Kidney capillary endothelial cell (primary cell): ENCODE measurements at places on chromosomes 1 and 21.

- no peak for DNase-seq
These were observed 19.6 kb upstream of the RAP1A start for GRCh38 chr1:111599781-111600693.

- no peak for DNase-seq
These were observed 749 bp downstream of the EXOSC10 start for GRCh38 chr1:11098931-11099309.

DNA sequence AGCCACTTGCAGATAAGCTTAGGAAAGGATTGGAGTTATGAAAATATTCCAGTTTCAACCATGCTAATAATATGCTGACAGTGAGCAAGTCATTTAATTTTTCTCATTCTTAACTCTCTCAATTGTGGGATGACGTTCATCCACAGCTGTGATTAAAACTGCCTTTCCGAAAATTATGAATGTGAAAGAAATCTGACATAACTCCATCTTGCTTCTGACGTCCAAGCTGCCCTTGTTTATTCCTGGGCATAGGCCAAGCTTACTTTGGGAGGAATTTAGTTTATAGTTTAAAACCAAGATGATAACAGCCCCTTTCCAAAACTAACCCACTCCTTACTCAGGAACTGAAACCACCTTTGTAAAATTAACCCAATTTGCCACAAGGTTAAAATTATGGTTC is 11.0 kb upstream of the RGS18 start:
- DNase-seq: no peak

DNA sequence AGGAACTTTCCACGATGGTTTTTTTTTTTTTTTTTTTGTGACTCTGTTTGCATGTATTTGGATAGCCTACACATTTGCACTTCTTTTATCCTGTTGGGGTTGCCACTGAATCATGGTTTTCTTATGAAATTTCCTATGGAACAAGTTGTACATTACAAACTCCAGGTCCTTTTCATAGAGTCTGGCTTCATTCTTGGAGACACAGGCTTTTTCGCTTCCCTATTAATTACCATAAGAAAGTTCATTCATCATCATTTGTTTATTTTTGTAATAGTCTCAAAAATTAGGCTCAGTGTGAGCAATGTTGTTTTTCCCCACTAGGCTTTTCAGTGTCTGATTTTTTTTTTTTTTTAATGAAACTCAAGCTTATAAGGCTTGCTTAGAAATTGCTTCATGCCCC is 179.4 kb downstream of the FMN2 start:
- DNase-seq: no peak

- peak; percentile 97 for DNase-seq
These were observed 112.9 kb downstream of the ZBTB18 start for GRCh38 chr1:244163861-244164510.

- peak; percentile 38 for DNase-seq
These were observed 5.2 kb downstream of the SOX13 start for GRCh38 chr1:204077979-204078696.

GRCh38 chr1:88247666-88248065 is 436.4 kb upstream of the PKN2 start:
- no peak for DNase-seq

DNA sequence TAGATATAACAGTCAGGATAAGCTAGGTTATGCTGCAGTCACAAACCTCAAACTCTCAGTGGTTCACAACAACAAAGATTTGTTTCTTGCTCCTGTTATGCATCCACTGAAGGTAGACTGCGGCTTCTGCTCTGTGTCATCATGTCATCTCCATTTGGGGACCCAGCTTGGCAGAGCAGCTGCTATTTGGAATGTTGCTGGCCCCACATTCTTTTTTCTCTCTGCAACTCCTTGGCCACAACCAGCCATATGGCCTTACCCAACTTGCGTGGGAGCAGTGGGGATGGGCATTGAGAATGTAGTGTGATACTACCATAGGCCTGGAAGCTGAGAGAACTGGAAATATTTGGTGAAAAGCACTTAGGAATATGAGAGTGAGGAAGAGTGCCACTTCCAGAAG is 26.4 kb downstream of the AGO4 start:
- DNase-seq: no peak

DNA sequence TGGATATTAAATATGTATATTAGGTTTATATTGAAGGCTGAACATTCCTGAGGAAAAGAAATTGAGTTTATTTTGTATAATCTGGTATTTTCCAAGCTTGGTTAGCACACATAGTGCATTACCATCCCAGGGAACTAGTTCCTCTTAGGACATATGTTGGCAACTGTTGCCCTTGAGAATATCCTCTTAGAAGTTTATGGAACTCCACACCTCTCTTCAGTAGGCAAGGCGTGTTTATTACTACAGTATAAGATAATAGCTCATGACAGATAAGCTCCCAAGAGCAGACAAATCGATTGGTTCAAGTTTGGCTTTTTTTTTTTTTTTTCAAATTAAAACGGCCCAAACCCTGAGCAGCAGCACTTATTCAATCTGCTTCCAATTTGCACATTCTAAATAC is 59.8 kb upstream of the SIPA1L2 start:
- no peak for DNase-seq

- no peak for DNase-seq
These were observed 1.1 kb downstream of the TTC3 start for GRCh38 chr21:37074197-37074510.

DNA sequence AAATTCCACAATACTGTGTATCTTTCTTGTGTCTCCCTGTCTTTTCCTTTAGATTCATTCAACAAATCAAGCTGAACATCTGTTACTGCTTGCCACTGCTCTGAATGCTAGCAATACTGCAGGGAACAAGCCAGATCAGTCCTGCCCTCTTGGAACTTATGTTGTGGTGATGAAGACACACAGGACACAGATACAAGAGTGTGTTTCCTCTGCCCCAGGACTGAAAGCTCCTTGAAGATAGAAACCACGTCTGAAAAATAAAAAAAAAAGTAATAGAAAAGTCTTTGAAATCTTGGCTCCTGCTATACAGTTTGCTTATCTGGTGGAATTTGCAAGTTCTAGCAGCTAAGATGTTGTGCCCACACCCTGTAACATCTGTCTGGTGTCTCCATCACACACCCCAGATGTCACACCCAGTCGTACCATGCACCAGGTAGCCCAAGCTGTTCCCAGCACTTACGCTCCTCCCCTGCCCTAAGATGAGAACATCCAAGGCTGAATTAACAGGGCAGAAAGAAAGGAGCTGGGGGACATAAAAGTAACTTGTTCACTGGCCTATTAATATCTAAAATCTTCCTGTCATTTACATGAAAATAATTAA is 80.2 kb upstream of the GALNT2 start:
- DNase-seq: no peak

- DNase-seq: no peak
These were observed 45.0 kb upstream of the EPS8L3 start for GRCh38 chr1:109808703-109809102.

DNA sequence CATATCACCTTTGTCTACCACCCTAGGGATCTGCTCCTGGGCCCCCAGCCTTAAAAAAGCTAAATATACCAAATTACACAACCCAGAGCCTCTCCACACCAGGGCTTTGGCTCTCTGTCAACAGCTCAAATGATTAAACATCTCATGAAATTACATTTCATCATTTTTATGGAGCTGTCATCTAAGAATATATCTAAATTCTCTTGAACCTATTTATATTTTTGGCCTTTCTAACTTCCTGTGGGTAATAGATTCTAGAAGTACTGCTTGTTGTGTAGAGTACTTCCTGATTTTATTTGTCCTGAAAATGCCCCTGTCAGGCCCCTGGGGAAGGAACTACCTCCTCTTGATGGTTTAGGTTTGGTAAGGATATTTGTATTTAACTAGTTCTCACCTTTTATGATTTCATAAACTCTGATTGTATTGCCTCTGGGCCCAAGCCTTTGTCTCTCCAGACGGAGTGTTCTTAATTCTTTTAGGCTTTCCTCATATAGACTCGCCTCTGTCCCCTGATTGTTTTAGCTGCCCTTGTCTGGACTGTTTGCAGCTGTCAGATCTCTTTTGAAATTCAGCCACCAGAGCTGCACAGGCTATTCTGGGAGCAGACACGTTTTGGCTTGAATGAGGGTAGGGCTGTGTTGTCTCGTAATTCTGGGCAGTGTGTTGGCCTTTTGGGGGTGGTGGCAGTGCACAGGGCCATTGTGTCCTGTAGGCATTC is 16.6 kb downstream of the MYOG start:
- DNase-seq: no peak

DNA sequence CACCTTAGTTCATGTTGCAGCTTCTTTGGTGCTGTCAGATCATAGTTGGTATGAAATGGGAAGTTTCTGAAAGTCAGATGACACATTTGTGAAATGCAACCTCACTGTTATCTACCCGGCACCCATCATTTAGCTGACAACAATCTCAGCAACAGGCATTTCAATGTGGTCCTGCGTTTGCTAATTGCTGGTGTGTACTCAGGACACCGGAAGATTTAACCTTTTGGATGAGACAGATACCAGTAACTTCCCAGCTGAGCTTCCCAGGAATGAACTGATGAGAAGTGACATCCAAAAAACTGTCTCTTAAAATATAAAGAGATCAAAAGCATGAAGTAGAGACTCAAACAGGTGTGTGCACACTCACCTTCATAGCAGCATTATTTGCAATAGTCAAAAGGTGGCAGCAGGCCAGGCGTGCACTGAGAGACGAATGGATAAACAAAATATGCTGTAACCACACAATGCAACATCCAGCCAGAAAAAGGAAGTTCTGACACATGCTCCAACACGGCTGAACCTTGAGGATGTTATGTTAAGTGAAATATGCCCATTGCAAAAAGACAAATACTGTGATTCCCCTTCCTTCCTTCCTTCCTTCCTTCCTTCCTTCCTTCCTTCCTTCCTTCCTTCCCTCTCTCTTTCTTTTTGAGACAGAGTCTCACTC is 7.9 kb upstream of the CLDN14 start:
- peak; percentile 30 for DNase-seq

DNA sequence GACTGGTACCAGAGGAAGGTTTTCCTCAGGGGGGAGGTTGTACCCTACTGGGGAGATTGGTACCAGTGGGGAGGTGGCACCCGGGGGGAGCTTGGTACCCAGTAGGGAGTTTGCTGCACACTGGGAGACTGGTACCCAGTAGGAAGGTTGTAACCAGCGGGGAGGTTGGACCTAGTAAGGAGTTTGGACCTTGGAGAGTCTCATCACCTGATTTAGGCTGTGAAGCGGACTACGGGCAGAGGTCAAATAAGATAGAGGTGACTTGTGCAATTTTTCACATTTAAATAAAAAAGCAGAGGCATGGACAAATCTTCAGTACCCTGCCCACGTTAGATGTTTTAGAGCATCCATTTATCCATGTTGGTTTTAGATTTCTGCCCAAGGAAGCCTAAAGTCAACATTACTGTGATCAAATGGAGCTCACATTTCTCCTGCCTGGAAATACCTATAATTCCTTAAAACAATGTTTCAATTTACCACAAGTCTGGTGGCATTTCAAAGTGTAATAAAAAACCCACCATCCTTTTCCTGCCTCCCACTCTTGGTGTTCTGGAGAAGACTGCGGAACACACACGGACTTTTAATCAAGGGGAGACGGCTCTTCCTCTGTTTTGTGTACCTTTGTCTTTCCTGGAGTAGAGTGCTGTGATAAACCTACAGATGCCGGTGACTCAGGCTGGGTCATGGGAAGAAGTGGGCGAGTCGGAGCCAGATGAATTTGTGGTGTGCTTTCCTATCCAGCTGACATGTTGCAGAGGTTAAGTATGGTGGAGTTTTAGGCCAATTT is 36.2 kb upstream of the MRPS6 start:
- peak; percentile 10 for DNase-seq

DNA sequence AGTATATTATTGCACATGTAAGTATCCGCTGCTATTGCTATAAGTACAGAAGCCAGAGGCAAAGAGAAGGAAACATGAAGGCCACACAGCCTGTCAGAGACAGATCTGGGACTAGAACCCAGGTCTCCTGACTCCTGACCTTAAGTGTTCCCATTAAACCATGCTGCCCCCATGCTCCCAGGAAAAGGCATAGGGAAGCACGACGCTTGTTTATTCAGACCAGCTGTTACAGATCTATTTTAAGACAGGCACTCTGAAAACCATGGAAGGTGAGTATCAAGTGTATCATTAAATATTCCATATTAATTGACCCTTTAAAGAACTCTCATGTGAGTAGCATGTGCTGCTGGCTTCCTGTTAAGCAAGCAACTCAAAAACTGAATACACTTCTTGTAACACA is 11.4 kb downstream of the VAV3 start:
- no peak for DNase-seq

DNA sequence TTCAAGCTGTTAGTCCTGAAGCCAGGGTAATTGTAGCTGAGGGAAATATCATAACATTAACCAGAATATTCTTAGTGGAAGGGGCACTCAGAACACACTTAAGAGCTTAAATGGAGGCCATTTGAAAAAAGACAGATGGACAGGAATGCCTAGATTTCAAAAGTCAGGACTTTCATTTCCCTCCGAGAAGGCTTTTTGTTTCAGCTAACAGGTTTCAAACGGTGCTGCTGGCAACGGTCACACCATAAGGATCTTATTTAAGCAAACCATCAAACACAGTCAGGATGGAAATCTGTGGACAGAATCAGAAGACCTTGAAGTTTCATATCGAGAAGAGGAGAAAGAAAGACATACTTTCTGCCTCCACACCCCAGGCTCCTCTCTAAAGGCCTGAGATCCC is 70.1 kb downstream of the SLC66A1 start:
- no peak for DNase-seq

GRCh38 chr1:207035877-207036551 is 3.5 kb upstream of the C1orf116 start:
- no peak for DNase-seq

- no peak for DNase-seq
These were observed 13.3 kb downstream of the RPS6KA1 start for GRCh38 chr1:26542771-26543451.

DNA sequence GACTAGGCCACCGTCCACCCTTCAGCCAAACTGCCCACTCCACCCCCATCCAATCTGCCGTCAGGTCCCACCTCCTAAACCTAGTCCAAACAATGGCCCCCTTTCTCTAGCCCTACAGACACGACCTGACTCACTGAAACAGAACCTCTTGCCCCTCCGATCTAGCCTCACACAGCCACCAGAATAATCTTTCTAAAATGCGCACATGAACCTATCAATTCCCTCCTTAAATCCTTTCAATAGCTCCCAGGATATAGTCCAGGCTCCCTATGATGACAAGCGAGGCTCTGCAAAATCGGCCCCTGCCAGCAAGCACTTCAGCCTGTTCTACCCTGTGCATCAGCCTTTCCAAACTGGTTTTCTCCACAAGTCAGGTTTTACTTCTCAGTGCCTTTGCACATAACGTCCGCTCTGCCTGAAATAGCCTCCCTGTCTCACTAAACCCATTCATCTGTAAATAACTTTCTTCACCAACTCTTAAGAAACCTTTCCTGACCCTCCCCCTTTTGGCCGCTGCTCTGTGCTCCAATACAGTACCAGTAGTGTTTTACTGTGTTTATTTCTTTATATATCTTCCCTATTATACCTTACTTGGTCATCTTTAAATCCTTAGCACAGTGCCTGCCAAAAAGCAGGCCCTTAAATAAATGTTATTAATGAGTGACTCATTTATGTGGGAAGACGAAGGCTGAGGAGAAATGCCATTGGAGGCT is 9.0 kb upstream of the CDC20 start:
- DNase-seq: no peak

GRCh38 chr1:214568328-214568727 is 16.9 kb upstream of the PTPN14 start:
- no peak for DNase-seq
